Stimulated activated CD8-positive, alpha-beta memory T cell treated with anti-CD3 and anti-CD28 coated beads, Interleukin-2, amount 100 ng/mL, for 1 hour (primary cell): ENCODE measurements at places on chromosomes 7 and 10.

GRCh38 chr10:71780719-71781118 lies 7.4 kb upstream of the VSIR start:
- no peak for DNase-seq

DNA sequence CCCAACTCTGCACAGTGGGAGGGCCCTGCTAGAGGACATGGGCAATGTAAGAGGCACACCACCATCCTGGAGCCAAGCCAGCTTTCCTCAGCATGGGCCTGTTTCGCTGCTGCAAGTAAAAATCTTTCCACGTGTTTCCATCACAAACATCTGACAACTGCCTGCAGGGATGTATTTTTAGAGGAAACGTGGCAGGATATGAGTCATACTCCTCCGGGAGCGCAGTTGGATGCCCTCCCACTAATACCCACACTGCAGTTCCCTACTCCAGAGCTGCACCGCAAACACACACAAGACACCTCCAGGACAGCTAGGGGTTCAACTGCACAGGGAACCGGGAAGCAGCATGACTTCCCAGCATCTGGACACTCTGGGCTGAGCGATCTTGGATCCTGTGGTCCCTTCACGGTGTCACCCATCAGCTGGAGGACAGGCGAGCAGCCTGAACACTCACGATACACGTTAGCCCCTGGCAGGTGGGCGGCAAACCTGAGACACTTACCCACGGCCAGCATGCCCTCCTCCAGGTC lies 26.1 kb downstream of the PLAC9 start:
- DNase-seq = no peak

GRCh38 chr10:80202934-80203834 lies 2.2 kb downstream of the ANXA11 start:
- no peak for DNase-seq

- no peak for DNase-seq
Measured at GRCh38 chr7:84669177-84669732, 474.7 kb upstream of the SEMA3A start.

GRCh38 chr7:148914208-148914777 lies 30.2 kb upstream of the EZH2 start:
- DNase-seq = no peak

DNA sequence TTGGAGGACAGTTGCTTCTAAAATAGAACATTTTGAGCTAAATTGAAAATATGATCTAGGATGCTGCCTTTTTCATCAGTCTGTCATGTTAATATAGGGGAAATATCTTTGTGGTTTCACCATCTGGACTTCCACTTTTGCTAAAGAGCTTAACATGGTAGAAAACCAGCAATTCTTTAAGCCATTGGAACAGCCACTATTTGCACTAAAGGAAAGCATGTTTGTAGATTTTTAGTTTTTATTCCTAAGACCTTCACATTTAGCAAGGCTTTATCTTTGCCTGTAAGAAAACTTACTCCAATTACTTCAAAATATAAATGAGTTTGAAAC lies 291.0 kb downstream of the RNLS start:
- no peak for DNase-seq

DNA sequence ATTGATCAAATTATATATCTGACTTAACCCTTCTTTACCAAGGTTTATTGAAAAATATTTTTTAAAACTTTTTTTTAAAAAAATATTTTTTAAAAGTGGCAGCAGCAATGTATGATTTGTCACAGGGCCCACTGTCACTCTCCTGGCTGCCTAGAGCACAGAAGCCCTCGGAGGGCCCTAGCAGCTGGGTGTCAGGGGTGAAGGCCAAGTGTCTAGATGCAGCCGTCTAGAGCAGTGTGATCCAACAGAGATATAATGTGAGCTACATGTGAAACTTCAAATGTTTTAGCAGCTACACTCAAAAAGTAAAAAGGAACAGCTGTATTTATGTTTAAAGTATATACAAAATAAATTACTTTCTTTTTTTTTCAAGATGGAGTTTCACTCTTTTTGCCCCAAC lies 112.7 kb downstream of the ARHGAP22 start:
- DNase-seq = no peak

- no peak for DNase-seq
Measured at GRCh38 chr7:82528577-82529310, 85.2 kb upstream of the CACNA2D1 start.

DNA sequence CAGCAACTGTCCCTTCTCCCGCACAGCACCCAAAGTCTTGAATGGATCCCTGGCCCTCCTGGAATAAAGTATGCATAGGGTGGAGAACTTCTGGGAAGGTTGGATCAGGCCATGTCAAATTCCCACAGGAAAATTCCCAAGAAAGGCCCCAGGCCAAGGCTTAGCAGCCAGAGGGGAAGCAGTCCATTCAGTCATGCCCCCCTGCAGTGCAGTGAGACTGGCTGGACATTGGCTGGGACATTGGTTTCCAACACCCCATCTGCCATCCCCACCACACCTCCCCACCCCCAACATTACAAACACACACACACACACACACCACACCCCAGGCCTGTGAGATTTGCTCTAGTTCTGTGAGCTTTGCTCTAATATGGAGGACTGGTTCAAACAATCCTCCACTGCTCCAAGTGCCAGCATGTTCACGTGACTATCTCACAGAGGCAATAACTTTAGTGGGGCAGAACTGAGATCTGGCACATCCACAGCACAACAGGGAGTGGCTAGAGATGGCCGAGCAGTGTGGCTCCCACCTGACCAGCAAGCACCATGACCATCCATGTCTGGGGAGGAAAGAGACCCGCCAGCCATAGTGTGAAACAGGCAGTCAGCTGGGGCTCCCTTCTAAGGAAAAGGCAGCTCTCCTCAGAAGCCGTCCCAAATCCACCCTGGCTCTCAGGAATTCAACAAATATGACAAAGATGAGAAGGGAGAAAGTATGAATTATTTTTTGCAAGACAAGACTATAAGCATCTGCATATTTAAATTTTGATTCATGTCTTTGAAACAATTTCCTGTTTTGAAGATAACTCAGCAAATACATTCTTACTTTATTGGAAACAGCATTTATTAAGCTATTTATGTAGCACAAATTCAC lies 6.7 kb upstream of the FAM170B start:
- DNase-seq = no peak

DNA sequence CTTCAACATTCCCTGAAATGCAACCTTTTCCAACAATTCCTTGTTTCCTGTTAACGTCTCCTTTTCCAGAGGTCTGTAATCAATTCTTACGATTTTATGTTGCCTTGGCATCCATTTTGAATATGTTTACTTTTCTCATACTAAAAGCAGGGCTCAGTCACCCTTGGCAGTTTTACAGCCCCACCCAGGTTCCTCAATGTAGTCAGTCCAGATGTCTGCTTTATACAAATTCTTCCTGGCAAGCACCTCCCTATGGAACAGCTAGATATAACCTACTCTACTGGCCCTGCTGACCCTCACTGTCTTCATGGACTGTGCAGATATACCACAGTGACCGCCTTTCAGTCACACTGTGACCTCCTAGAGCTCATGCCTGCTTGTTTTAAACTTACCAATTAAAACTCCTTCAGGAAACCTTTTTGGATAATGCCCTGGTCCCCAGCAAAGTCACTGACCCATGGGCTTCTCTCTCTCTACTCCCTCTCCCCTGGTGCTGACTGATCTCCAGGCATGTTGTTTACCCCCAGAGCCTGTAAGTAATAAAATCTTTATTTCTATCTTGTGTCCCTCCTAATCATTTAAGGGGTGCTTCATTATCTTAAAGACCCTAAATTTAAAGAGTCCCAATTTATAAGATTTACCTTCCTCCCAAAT lies 147.1 kb upstream of the STEAP1 start:
- DNase-seq = no peak

- DNase-seq = no peak
Measured at GRCh38 chr10:97180363-97180755, 5.4 kb downstream of the SLIT1 start.

- DNase-seq = no peak
Measured at GRCh38 chr10:32938554-32939061, 19.4 kb downstream of the ITGB1 start.
